ENCODE measurements at places on chromosomes 11 and 22.

- no peak for DNase-seq
These were observed 269.5 kb upstream of the SESN3 start for GRCh38 chr11:95500466-95500865.

DNA sequence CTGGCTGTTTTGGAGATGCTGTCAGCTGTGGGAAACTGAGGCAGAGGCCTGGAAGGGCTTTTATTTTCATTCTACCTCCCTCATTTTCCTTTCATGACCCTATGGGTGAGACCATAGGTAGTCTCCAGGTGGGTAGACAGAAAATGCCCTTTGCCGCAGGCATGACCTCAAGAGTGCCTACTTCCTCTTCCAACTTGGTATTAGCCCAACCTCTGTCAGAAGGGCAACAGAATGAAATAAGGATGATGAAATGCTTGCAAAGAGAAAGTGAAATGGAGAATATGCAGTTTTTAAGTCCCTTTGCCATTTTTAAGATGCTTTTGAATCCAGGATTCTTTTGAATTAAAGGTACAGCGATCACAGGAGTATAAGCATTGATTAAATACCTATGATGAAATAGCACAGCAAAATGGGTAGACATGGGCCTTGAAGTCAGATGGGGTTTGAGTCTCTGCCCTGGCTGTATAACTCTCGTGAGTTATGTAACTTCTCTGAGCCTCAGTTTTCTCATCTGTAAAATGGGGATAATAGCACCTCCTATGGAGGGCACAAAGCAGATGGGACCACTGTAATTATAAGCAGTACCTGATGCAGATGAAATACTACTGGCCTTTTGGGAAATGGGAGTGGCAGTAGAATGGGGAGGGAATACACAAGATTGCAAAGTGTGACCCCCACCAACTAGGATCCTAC, 3.7 kb downstream of the ASPHD2 start:
- no peak for DNase-seq

DNA sequence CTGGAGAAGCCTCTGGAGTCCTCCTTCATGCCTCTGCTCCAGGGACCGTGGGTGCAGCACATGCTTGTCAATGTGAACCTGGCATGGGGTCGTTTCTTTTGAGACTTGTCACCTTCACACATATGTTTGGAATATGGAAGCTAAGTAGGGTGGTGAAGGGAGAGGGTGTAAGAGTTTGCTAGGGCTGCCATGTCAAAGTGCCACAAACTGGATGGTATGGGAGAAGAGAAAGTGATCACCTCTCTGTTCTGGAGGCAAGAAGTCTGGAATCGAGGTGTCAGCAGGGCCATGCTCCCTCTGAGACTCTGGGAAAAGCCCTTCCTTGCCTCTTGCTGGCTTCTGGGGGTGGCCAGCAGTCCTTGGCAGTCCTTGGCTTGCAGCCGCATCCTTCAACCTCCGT, 8.7 kb upstream of the TSPAN18 start:
- DNase-seq = no peak

DNA sequence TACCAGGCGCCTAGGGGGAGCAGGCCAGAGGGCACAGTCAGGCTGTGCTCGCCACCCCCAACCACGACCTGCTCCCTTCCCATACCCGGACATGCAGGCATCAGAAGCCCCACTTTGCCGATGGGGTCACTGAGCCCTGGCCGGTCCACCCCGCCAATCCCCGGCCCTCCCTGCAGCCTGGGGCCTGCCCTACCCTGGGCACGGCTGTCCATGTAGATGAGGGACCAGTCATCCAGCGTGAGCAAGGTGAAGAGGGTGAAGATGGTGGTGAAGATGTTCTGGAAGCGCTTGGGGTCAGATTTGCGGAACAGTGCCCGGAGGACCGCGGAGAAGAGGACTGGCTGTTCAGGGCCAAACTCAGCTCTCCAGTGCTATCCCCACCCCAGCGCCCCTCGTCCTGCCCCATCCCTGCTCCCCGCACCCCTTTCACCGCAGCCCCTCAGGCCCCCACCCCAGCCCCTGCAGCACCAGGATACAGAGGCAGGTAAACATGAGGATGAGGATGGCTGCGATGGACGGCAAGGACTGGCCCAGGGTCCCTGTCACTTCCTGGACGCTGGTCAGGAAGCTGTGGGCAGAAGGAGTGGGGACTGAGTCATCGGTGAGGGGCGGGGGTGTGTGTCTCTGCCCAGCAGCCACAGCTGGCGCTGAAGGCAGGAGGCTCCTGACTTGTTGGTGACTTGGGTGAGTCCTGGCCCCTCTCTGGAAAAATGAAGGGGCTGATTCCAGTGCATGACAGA, 5.5 kb downstream of the CATSPER1 start:
- DNase-seq = no peak

DNA sequence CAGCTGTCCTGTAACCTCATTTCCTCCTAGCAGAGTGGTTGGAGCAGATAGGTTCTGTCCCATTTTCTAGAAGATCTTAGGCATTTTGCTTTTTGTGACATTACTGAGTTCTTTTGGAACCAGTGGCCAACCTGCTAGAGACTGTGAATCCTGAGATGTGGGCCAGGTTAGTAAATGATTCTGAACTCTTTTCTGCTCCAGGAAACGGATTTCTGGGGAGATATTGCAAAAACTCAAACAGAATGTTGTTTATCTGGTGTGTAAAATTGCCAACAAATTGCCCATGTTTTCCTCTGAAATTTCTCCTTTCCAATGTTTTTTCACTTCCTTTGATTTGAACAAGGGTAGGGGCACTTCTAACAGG, 32.7 kb downstream of the SLC6A5 start:
- no peak for DNase-seq

DNA sequence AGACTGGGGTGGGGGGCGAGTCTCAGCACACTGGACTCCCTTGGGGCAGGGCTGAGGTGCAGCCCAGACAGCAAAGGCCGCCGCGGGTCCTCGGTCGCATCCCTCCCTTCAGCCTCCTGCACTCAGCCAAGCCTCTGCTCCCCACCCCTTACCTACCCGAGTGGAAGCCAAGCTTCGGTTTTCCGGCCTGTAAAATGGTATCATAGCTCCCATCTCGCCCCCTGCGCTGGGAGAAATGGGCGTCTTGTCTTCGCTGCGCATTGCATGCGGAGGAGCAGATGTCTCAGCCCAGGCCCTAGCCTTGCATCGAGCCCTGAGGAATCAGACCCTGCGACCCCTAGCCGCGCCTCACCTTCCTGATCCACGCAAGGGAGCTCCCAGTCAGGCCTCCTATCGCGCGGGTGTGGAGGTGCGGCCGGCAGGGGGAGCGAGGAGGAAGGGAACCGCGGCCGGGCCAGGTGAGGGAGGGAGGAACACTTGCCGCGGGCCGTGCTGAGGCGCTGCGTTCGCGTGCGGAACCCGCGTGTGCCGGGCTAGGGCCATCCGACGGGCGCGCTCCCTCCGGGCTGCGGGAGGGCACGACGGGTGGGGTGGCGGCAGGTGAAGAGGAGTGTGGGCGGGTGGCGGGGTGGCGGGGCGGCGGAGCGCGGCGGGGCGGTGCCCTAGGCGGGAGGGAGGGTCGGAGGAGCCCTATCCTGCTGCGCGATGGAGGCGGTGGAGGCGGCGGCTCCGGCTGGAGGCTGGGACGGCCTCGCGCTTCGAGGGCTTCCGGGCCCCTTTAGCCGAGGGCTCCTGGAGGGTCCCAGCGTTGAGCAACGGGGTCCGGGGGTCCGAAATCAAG, 4.1 kb upstream of the TBX1 start:
- peak; percentile 59 for DNase-seq

GRCh38 chr11:75743711-75744563, 24.6 kb upstream of the DGAT2 start:
- no peak for DNase-seq

- no peak for DNase-seq
These were observed 625.1 kb upstream of the ANO5 start for GRCh38 chr11:21567645-21568290.

- no peak for DNase-seq
These were observed 2.2 kb upstream of the C11orf16 start for GRCh38 chr11:8934742-8935488.

GRCh38 chr22:42078469-42079318, 806 bp upstream of the SMDT1 start:
- DNase-seq = no peak
